DMS153 (cell line): ENCODE measurements at places on chromosomes 3 and 15.

- DNase-seq = no peak
These were observed 52.4 kb downstream of the SUCNR1 start for GRCh38 chr3:151925876-151926275.

GRCh38 chr15:95610945-95611344 lies 719.6 kb upstream of the NR2F2 start:
- DNase-seq = no peak

- no peak for DNase-seq
These were observed 147.3 kb upstream of the TRIM42 start for GRCh38 chr3:140530603-140531002.

DNA sequence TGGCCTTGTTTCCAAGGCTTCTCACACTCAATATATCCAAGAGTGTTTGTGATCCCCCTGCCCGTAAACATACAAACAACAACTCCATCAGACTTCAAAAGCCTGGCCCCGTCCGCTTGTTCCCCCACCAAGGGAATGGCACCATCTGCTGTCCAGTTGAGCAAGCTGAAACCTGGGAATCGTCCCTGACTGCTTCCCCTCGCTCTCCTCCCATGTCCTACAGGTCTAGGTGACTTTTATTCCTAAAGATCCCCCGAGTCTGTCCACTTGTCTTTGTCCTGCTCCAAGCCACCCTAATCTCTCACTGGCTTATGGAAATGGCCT lies 27.9 kb upstream of the FAM174B start:
- DNase-seq = peak; percentile 4
